ENCODE measurements at places on chromosomes 11 and 22.

DNA sequence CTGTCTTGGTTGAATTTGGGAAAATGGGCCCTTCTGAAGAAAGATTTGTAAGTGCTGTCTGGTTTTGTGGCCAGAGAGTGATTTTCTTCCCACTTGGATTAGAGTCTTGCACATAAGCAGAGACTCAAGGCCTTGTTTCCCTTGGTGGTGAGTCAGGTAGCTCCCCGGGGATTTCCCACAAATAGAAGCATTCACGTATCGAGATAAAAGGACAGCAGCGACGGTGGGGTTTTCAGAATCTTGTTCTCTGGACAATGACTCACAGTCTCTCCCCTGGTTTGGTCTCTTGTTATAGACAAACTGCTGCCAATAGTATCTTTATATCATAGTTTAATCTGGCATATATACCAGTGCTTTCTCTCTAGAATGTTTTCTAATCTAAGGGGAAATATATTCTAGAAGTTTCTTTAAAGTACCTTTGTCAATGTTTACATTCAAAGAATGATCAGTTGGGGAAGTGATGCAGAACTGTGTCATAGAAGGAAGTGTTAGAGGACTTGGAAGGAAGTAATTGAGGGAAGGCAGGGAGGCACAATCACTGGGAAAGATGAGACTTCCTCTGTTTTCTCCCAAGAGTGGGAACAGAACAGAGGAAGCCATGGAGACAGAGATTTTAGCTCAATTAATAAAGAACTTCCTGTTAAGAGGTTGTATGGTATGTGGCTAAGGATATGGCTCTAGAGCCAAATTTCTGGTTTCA is 18.1 kb downstream of the POLA2 start:
- DNase-seq = peak; percentile 89

GRCh38 chr22:49965091-49966040 is 4.8 kb downstream of the PIM3 start:
- DNase-seq = no peak

DNA sequence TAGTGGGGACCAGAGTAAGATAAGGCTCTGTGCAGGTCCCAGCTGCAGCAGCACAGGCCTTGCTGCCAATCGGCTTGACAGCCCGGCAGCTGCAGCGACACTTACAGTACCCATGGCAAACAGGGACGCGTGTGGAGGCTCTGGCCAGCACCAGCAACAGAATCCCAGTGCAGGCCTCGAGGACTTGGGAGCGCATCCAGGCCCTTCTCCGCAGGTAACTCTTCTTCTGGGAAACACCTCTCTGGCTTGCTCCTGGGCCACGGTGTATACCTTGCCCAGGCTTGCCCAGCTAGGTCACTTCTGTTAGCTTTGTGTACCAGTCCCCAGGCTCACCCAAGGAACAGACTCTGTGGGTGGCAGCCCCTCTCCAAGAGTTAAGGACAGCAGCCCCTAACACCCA is 126.7 kb downstream of the CTTN start:
- DNase-seq = no peak

GRCh38 chr22:42685941-42686653 is 34.6 kb downstream of the A4GALT start:
- no peak for DNase-seq

DNA sequence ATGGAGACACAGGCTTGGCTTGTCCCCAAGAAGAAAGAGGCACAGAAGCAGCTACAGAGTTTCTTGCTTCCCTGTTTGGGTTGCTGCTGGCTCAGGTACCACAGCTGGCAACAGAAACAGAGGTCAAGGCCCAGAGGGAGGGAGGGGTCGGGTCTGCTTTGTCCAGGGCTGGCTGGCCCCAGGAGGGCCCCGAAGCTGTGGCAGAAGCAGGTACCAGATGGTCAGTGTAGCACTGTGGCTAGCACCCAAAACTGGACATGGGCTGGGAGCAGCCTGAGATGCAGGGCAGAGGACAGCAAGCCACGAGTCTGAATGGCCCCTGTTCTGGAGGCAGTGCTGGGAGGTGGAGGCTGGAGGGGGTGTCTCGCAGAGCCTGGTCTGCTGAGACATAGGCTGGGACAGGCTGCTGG is 52.3 kb upstream of the CCDC188 start:
- DNase-seq = no peak

- no peak for DNase-seq
These were observed 22.5 kb downstream of the RHOD start for GRCh38 chr11:67079065-67079705.

- DNase-seq = no peak
These were observed 42.1 kb downstream of the RTL6 start for GRCh38 chr22:44455963-44456358.

- DNase-seq = no peak
These were observed 27.5 kb downstream of the MRGPRX2 start for GRCh38 chr11:19032990-19033389.

- DNase-seq = no peak
These were observed 58.5 kb upstream of the PARVA start for GRCh38 chr11:12318791-12319438.

GRCh38 chr11:2462986-2463765 is 18.4 kb downstream of the KCNQ1 start:
- DNase-seq = no peak

DNA sequence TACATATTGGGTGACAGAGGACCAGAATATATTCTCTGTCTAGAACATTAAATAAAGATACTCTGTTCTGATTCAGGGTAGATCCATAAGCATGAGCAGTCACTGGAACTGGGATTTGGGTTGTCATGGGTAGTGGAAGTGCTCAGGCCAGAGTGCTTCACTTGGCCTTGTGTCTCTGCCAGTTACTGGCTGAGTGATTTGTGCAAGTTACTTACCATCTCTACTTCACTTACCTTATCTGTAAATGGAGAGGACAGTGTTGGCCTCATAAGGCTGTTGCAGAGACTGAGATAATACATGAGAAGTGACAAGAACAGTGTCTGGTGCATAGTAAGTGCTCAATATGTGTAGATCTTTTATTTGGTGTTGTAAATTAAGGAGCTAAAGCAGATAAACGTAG is 17.6 kb downstream of the ATXN10 start:
- no peak for DNase-seq

DNA sequence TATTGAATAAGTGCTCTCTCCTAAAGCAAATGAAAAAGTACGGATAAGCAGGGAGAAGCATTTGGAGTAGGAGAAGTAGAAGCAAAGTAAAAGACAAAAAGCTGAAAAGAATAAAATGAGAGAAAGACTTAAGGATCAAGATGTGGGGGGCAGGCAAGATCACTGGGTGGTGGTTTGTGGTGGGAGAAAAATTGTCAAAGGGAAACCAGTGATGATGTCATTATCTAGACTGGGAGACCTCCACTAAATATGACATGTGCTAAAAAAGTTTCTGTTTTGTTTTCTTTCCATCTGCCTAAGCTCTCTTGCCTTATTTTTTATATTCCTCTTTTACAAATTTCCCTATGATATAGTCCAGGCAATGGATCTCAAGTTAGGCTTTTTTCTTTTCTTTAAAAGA is 14.8 kb upstream of the MAML2 start:
- no peak for DNase-seq

GRCh38 chr11:62459080-62459479 is 40.2 kb downstream of the SCGB1A1 start:
- DNase-seq = peak; percentile 55

DNA sequence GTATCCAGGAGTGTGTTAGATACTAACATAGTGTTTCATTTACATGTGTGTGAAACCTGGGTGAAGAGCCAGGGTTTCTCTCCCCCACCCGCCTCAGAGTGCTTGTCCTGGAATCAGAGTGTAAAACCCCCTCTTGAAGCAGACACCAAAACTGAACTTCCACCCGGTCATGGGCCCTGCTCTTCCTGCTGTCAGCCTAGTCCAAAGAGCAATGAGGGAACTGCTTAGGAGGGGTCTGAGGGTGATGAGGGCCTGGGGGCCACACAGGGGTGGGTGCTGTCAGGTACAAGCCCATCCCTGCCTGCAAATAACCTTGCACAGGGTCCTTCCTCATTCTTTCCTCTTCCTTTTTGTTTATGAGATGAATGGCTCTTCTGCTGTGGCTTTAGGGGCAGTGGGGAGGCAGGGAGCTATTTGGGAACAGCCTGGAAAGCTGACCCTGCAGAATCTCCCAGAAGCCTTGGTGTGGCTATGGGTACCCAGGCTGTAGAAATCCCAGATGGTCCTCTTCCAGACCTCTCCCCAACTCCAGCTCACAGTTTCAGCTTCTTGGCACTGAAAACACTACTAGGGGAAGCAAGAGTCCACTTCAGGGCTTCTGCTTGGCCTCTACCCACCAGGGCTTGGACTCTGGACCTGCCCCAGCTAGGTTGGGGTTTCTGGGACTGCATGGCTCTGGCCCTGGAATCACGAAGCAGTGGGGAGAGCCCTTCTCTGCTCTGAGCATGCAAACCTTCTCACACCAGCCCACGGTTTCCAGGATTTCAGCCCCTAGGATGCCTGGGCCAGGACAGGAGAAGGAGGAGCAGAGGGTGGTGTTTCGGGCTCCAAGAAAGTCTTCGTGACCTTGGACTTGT is 8.5 kb downstream of the BATF2 start:
- no peak for DNase-seq

- peak; percentile 58 for DNase-seq
These were observed 75.4 kb downstream of the ME3 start for GRCh38 chr11:86596861-86597586.

DNA sequence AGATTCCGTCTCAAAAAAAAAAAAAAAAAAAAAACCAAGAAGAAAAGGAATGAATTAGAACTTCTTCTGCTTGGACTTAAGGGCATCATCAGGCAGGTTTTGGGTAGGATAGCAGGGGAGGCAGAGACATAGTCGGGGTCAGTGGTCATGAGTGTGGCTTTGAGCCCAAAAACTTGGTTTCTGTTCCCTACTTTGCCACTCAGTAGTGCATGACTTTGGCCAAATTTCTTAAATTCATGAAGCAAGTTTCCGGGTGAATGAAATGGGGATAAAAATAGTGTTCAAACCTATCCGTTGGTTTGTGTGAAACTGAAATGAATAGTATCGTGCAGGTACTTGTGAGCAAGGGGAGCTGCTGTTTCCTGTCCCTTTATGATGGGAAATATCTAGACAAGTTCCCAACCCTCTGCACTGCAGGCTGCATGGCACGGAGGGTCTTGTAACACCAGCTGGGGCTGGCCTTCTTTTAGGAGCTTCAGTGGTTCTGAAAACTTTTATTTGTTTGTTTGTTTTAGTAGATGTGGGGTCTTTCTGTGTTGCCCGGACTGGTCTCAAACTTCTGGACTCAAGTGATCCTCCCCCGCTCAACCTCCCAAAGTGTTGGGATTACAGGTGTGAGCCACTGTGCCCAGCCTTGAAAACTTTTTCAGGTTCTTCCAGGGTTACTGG is 18.4 kb downstream of the NEAT1 start:
- peak; percentile 57 for DNase-seq

DNA sequence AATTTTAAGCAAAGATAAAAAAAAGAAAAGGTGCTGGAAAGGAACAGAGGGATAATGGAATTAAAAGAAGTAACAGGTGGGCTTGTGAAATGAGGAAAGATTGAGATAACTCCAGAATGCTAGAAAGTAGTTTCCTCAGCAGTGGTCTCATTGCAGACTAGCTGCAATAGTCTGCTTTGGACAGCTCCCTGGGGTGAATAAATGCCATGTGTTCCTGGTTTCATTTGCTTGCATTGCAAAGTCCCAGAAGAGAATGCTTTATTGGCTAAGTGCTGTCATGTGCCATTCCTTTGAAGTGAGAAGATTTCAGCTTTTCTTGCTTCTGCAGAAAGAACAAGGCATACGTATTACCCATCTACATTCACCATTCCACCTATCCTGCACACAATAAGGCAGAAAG is 478.8 kb upstream of the RAG2 start:
- no peak for DNase-seq

DNA sequence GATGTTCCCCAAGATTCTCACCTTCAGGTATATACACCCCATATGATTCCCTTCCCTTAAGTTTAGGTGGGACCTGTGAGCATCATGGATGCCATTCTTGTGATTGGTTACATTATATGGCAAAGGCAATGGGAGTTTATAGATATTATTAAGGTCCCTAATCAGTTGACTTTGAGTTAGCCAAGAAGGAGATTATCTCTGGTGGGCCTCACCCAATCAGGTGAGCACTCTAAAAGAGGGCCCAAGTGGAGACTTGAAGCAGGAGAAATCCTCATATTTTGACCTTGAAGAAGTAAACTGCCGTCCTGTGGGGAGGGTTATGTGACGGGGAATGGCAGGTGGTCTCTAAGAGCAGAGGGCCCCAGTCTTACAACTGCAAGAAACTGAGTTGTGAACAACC is 94.2 kb downstream of the HSD17B12 start:
- no peak for DNase-seq

DNA sequence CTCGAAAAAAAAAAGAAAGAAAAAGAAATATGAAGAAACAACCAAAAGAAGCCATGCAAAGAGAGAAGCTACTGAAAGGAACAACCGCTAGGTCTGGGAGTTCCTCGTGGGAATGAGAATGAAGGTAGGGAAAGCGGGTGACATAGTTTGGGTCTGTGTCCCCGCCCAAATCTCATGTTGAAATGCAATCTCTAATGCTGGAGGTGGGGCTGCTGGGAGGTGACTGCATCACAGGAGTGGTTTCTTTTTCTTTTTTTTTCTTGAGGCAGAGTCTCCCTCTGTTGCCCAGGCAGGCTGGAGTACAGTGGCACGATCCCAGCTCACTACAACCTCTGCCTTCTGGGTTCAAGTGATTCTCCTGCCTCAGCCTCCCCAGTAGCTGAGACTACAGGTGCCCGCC is 9.7 kb upstream of the TXN2 start:
- no peak for DNase-seq

GRCh38 chr11:87223816-87224215 is 186.1 kb downstream of the TMEM135 start:
- no peak for DNase-seq

DNA sequence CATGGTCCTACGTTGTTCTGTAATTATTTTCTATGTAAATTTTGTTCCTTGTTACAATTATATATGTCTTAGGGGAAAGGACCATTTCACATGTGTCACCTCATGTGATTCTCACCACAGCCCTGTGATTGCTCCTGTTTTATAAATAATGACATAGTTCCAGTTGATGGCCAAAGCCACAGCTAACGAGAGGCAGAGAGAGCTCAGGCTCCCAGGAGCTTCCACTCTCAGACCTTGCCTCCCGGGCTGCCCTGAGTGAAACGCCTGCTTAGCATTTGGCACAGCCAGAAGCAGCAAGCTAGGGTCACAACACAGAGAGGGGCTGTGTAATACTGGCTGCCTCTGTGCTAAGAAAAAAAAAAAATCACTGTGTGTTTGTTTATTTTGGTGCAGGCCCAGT is 5.9 kb downstream of the TMEM121B start:
- peak; percentile 37 for DNase-seq

DNA sequence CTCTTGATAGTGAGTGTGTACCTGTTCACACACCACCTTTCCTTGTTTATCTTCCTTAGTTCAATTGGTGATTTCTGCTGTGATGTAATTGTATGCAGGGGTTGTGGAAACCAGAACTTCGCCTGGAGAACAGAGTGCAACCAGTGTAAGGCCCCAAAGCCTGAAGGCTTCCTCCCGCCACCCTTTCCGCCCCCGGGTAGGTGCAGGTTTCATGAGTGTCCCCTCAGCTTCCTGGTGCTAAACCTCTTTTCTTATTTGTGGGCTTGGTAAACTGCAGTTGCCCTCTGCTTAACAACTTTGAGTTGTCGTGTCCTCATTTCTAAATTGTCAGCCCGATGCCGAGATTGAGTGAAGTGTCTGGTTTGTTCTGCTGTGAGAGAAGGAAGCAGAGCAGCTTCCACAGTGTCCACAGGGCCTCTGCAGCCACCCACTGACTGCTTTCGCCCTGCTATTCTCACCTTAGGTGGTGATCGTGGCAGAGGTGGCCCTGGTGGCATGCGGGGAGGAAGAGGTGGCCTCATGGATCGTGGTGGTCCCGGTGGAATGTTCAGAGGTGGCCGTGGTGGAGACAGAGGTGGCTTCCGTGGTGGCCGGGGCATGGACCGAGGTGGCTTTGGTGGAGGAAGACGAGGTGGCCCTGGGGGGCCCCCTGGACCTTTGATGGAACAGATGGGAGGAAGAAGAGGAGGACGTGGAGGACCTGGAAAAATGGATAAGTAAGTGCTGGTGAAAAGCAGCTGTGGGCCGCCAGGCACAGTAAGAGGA is 7.1 kb upstream of the GAS2L1 start:
- DNase-seq = no peak

Measured in inflammatory macrophage treated with lipopolysaccharide for 1 hour (primary cell).